Mesothelial cell of epicardium (in vitro differentiated cells): ENCODE measurements at places on chromosomes 7 and 10. TPM values are rescaled to one million over a fixed set of nuclear protein-coding genes. Genes with fewer than 3 reads are reported as not detected.

Gene NRCAM
- total RNA-seq, result 5.0 to 6.2 TPM (median 5.7 TPM) in 3 replicates

Gene HACD1
- total RNA-seq, result 10.9 to 14.7 TPM (median 13.6 TPM) in 3 replicates

Gene CYP2C8
- total RNA-seq, result 5.0 to 5.8 TPM (median 5.3 TPM) in 3 replicates

Gene SLC26A3
- not detected in 3 replicates for total RNA-seq

Gene KIAA1549
- total RNA-seq, result 33.9 to 34.8 TPM (median 34.1 TPM) in 3 replicates

Gene NEUROD6
- total RNA-seq, result not detected in 3 replicates

Gene SLC26A5
- total RNA-seq, result not detected in 3 replicates

Gene WDR91
- total RNA-seq, result 15.0 to 17.4 TPM (median 16.5 TPM) in 3 replicates

Gene PDE1C
- 0.68 to 2.1 TPM (median 0.94 TPM) in 3 replicates for total RNA-seq

Gene PGAM1
- 188 to 197 TPM (median 188 TPM) in 3 replicates for total RNA-seq

Gene NACAD
- 9.2 to 11.4 TPM (median 10.3 TPM) in 3 replicates for total RNA-seq

Gene MYH16
- total RNA-seq, result 0.09 TPM in 1 of 3 replicates, not detected in the others
